ENCODE measurements at places on chromosomes 11 and 22.
A peak's percentile ranks its signal among the peaks of the same experiment; 100 is the strongest.

- DNase-seq = no peak
Observed at GRCh38 chr11:92314499-92314898, 89.9 kb downstream of the FAT3 start.

GRCh38 chr11:100689141-100689540 lies 2.1 kb downstream of the ARHGAP42 start:
- no peak for DNase-seq

DNA sequence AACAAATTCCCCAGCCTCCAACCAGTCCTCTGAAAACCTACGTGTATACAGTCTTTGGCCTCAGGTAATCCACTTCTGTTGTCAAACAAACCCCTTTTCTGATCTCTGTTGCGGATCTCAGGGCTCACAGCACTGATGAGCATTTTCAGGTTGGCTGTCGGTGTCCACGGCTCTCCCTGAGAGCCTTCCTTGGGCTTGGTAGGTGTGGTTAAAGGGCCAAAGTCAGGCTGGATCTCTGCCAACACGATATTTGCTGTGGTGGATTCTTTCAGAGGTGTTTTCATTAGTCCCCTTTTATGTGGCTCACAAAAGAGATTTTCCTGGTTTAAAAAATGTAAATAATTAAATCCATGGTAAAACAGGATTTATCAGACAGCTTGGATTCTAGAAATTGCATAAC lies 2.9 kb downstream of the E2F8 start:
- no peak for DNase-seq

- DNase-seq = no peak
Observed at GRCh38 chr11:65719871-65720210, 757 bp downstream of the RNASEH2C start.

DNA sequence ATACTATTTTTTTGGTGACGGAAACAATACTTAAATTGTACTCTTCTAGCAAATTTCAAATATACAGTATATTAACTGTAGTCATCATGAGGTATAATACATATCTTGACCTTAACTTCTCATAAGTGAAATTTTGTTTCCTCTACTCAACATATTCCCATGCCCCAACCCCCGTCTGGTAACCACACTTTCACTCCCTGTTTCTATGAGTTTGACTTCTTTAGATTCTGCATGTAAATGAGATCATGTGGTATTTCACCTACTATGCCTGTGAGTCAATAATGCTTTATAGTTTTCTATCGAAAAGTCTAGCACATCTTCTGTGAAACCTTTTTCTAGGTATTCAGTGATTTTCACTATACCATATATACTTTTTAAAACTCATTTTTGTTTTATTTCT lies 663.2 kb downstream of the CNTN5 start:
- no peak for DNase-seq

GRCh38 chr11:46498179-46498578 lies 95.6 kb downstream of the AMBRA1 start:
- DNase-seq = no peak

- DNase-seq = peak; percentile 33
Observed at GRCh38 chr22:31347251-31348008, 1.3 kb upstream of the PATZ1 start.

DNA sequence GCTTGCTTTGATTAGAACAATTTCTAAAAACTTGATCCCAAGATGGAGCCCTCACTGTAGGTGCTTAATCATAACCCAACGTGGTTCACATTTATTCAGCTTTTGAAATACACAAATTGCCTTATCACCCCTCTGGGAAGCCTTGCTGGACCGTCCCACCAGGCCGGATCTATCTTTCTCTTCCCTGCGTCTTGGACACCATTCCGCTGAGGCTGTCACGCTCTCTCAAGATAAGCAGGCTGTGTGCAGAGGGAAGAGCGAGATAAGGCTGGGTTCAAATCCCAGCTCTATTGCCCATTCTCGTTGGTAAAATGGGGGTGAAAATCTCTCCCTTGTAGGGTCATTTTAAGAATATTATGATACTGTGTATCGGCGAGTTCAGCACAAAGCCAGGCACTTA lies 20.5 kb upstream of the TP53I11 start:
- DNase-seq = no peak

- DNase-seq = no peak
Observed at GRCh38 chr11:44308923-44309477, 939 bp downstream of the ALX4 start.

GRCh38 chr11:27211370-27212127 lies 151.5 kb downstream of the CCDC34 start:
- DNase-seq = peak; percentile 25

DNA sequence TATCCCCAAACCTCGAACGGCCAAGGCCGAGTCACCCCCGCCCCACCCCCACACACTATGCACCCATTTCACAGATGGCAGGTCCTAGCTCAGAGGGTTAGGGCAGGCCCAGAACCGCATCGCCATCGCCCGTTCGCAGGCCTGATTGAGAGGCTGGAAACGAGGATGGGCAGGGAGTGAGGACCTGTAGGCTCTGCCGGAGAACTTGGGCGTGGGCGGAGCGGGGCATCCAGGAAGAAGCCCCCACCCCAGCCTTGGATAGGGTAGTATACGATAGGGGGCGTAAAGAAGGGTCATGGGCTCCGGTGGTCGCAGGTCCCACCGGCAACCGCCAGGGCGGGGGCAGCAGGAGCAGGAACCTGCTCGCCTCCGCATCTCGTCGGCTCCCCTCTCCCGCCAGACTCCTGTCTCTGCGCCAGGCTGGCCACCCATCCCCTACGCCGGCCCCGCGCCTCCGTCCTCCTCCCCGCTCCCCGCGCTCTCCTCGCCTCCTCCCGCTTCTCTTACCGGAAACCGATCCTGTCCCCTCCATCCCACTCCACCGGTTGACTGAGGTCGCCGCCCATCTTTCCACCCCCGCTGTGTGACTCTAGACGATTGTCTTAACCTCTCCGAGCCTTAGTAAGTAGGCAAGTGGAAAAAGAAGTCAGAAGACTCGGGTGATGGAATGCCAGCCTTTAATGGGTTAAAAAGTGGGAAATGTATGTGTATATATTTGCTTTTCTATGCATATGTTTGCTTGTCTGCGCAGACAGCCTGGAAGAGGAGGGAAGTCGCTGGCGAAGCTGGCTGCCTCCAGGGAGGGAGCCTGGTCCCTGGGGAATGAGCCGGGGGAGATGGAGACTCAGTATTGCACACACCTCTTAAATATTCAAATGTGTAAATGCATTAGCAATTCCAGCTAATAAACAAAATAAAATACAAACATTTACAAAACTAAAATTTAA lies 52.8 kb downstream of the CYTH4 start:
- peak; percentile 46 for DNase-seq

DNA sequence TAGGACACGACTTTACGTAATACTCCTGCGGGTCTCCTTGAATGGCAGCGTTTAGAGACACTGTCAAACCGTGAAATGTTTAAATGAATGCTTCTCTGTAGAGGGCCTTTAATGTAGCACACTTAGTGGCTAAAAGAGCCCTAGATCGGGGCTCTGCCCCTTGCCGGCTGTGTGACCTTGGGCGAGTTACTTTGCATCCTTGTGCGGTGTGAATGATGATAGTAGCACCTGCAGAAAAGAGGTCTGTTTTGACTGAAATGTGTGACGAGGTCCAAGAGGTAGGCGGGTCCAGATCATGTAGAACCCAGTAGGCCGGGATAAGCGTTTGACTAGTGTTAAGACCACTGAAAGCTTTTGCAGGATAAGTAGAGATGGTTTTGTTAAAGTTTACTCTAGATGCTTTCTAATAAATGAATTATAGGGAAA lies 866 bp downstream of the MED17 start:
- DNase-seq = no peak

GRCh38 chr11:11971906-11972547 lies 36.4 kb downstream of the DKK3 start:
- no peak for DNase-seq

DNA sequence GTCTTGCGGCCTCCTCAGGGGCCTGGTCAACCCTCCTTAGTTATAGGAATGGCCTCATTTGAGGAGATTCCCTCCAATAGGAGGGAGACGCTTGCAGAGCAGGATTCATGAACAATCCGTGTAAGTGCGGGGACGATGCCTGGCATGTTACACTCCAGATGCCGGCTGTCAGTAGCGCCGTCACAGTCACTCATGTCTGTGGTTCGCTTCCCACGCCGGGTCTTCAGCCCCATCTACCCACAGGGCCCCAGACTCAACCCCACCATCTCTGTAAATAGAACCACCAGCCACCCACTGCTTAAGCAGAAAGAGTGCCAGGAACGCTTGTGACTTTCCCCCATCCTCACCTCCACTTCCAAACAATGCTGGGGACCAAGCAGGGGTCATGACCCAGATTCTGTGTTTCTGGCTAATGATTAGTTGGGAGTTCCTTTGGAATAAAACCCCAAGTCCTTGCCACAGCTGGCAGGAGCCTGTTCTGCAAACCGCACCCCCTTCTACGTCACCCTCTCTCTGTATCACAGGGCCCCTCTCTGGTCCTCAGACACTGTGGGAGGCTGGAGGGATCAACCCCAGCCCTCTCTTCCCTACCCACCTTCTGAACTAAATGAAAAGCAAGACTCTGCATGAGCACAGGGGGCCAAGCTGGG lies 38.8 kb upstream of the TOLLIP start:
- DNase-seq = no peak

- DNase-seq = no peak
Observed at GRCh38 chr11:85835729-85836128, 19.5 kb upstream of the CCDC83 start.

DNA sequence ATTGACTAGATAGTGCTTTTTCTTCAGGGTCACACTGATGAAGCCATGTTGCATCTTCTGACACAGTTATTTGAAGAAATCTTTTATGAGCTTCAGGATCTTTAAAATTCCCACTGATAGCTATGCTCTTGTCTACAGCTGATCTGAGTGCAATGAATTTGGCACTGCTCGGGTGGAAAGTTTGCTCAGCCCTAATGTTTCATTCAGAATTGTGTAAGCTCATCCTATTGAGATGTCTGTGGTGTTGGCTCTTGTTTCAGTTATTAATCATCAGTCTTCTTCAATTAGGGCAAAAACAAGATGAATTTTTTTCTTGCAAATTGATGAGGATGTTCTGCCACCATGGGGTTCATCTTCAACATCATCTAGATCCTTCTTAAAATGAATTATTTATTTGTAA lies 1387.0 kb upstream of the RAG2 start:
- no peak for DNase-seq

DNA sequence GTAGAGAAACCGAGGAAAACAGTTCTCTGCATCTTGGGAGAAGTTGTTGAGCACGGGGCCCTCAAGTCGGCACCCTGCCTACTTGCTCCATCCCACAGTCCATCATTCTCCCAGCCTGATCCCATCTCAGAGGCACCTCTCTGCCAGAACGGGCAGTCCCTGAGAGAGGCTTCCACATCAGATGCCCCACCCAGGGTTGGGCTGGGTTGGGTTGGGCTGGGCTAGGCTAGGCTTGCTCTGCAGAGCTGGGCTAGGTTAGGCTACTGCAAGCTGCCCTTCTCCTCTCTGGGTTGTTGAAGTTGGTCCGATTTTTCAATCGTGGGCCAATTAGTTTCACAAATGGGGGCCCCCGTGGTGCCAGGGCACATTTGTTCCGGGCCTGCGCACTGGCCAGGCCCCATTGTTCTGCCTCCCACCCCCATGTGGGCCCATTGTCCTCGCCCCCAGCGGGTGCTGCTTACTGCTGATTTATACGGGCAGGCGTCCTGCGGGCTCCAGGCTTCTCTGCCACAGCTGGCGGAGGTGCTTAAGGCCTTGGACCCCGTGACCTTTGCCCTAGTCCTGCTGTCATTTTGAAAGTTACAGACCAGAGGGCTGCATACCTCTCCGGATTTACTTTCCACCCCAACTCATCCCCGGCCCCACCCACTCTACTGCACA lies 63.7 kb upstream of the NNMT start:
- no peak for DNase-seq

DNA sequence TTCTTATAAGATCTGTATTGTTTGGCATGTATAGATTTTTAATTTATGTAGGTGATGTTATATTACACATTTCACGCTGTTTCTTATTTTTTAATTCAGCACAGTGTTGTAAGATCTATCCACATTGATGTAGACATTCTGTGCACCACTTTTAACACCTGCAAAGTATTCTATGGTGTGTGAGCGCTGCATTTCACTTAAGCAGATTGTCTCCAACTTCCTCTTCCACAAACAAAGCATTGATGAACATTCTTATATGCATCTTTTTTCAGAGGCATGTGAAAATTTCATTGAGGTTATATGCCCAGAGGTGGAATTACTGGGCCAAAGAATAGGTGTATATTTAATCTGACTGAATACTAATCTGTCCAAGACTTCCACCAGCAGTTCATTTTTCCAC lies 3.4 kb upstream of the POU2AF1 start:
- DNase-seq = no peak

DNA sequence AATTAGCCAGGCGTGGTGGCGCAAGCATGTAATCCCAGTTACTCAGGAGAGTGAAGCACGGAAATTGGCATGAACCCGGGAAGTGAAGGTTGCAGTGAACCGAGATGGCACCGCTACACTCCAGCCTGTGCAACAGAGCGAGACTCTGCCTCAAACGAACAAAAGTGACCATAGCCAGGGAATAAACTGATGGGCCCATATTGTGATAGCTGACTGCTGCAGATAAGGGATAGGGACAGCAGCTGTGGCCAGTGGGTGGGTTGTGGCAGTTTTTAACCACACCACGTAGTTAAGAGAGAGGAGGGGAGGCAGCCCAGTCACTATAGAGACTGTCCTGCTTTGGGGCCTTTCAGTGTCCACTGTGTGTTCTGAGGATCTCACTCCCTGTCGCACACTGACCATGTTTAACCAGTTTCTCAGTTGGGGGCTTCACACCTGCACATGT lies 58.9 kb downstream of the PISD start:
- no peak for DNase-seq

DNA sequence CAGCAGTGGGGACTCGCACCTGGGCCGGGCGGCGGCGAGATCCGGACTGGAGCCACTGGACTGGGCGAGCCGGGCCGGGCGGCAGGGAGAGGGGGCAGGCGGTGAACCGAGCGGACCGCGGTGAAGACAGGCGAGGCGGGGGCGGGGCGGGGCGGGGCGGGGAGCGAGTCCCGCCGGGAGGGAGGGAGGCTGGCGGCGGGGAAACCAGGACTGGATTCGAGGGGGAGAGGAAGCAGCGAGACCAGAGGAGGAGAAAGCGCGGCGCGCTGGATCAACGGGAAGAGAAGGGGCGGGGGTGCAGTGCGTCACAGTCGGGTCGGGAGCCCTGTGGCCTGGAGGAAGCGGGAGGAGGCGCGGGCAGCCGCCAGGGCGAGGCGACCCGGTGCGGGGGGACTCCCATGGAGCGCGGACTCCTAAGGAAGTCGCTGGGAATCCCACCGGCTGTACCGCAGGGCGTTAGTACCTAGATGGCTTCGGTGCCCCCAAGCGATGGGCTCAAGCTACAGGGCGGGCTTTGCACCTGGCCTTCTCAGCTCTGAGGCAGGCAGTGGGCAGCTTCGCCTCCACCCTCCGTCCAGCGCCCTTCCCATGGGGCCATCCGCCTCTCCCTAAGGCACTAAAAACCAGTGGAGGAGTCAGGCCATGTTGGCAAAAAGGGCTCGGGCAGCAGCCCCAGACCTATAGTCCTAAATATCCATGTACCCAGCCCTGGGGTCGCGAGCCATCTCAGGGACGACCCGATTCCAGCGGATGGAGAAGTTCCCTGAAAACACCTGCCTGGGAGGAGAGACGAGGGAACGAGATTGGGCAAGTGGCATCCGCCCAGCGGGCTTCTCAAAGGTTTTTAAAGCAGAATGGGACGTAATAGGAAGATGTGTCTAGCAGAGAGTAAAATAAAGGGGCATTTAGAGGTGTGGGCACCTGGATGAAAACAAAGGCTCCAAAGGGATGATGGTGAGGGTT lies at the start of gene TMEM121B:
Gene TMEM121B (minus strand): TSS at position 128 of the 963 bp plus-strand sequence. CDS start 233 bp downstream, outside the sequence.
- DNase-seq = no peak

Data from T47D (cell line).